Stromal cell of bone marrow (primary cell): ENCODE measurements at places on chromosomes 4 and X.
A peak's percentile ranks its signal among the peaks of the same experiment; 100 is the strongest.

DNA sequence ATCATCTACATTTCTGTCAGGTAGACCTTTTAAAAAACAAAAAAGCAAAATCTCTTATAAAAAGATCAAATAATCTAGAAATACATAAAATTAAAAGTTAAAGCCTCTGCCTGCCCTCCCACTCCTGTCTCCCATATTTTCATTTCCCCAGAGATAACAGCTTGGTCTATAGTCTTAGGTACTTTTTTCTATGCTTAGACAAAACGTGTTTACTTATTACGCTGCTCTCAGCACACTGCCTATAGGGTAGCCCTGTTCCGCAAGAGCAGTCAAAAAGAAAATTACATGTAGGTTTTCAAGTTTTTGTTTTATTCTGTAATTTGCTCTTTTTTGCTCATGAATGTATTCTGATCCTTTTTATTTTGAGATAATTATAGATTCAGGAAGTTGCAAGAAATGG, 73.3 kb downstream of the TAF1 start:
- DNase-seq: no peak

DNA sequence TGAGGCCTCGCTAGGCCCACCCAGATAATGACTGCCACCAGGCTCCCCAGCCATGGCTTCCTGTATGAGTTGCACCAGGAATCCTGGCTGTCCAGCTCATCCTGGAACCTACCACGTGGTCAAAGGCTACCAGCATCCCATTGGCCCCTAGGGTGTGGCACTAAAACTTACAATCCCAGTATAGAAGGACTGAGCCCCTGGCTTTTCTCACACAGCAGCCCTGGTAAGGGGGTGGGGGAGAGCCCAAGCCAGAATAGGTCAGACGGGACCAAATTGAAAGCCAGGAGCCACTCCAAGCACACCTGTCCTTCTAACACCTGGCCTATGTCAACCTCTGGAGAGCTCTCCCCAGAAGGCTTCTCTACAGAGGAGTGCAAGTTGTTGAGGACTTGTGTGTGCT, 269.3 kb upstream of the AGTR2 start:
- DNase-seq: no peak

GRCh38 chr4:71186257-71186565, 152.6 kb upstream of the SLC4A4 start:
- DNase-seq: no peak

DNA sequence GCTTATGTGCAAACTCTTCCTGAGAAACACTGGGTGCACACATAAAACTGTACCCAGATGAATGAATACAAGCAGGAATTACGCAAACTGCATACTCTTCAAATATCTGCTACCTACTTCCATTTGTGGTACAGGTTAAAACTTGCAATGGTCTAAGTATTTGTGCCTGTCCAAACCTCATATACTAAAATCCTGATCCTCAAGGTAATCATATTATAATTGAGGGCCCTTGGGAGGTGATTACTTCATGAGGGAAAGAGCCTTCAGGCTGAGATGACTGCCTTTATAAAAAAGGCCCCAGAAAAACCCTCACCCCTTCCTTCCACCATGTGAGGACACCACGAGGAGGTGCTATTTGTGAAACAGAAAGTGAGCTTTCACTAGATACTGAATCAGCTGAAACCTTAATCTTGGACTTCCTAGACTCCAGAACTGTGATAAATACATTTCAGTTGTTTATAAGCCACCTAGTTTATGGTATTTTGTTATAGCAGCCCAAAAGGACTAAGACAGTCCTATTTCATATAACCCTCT, 1977.2 kb downstream of the PCDH7 start:
- no peak for DNase-seq

DNA sequence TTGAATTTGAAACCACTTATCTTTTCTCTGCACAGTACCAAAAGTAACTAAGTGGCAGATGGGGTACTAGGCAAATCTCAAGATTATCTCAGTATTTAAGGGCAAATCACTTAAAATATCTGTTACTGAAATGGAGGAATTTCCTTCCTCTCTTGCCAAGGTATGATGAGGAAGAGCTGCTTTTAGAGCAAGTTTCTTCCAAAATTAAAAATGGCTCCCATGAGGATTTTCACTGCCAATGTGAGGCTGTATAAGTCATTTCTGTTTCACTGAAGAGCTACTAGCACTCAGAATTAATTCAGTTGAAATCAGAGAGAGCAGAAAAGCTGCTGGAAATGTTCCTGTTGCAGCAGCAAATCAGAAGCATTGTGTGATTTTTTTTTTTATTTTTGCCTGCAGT, 43.4 kb downstream of the GABRB1 start:
- DNase-seq: peak; percentile 53

DNA sequence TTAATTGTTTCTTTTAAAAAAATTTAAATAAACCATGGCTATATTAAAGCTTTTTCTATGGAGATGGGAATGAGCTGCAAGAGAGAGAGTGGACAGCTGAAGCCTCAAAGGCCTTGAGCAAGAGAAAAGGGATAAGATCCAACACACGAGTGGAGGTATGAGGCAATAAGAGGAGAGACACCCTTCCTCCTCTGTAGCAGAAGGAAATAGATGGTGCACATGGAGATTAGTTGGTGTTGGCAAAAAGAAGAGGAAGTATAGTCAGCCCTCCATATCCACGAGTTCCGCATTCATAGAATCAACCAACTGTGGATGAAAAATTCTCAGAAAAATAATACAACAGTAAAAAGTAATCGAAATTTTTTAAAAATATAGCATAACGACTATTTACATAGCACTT, 3.2 kb downstream of the CXorf38 start:
- peak; percentile 31 for DNase-seq

- no peak for DNase-seq
These were observed 460.1 kb upstream of the SLIT2 start for GRCh38 chr4:19791422-19792123.

DNA sequence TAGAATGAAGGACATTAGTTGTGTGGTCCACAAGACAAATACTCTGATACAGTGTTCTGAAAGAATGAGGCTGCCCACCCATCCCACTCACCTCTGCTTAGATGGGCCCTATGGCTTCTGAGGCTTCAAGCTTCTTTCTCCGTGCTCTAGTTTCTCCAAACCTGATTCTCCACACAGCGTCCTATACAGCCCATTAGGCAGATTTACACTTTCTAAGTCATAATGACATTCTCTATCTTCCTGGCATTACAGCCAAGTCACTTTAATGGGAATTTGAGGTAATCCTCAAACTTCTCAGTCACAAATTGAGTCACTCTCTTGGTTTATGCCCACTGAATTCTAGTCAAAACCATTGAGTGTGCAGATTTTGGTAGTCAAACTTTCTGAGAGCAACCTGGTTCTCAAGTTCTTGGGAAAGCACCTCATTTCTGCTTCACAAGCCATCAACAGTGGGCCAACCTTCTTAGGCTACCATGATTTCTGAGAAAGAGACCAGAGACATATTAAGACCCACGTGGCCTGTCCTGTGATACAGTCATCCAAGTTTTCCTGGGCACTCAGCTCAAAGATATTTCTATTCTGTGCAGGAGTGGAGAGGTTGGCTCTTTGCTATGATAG, 6.2 kb upstream of the SETD7 start:
- no peak for DNase-seq

DNA sequence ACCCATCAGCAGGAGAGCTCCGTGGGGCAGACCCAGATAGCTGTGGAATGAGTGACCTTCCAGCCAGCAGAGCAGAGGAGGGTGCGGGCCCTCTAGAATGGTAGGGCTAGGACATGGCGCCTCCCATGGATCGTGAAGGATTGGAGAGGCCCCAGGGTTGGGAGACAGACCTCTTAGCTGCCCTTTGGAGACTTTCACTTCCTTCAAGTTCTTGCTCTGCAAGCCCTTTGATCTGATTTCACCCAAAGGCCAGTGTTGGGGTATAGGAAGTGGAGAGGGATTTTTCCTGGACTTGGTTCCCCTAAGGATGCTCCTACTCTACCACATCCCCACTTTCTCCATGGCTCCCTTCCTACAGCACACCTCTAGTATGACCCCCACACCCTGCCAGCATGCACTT, 3.0 kb downstream of the SASH3 start:
- no peak for DNase-seq

DNA sequence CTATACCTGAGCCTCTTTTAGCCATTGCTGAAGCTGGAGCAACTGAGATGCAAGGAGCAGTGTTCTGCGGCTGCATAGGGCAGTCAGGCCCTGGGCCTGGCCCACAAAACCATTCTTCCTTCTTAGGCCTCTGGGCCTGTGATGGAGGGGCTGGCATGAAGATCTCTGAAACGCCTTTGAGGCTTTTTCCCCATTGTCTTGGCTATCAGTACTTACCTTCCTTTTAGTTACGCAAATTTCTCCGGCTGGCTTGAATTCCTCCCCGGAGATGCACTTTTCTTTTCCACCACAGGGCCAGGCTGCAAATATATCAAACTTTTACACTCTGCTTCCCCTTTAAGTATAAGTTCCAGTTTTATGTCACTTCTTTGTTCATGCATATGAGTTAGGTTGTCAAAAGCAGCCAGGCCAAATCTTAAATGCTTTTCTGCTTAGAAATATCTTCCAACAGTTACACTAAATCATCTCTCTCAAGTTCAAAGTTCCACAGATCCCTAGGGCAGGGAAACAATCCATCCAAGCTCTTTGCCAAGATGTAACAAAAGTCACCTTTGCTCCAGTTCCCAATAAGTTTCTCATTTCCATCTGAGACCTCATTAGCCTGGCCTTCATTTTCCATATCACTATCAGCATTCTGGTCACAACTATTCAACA, 194.4 kb upstream of the PCDH7 start:
- DNase-seq: no peak

DNA sequence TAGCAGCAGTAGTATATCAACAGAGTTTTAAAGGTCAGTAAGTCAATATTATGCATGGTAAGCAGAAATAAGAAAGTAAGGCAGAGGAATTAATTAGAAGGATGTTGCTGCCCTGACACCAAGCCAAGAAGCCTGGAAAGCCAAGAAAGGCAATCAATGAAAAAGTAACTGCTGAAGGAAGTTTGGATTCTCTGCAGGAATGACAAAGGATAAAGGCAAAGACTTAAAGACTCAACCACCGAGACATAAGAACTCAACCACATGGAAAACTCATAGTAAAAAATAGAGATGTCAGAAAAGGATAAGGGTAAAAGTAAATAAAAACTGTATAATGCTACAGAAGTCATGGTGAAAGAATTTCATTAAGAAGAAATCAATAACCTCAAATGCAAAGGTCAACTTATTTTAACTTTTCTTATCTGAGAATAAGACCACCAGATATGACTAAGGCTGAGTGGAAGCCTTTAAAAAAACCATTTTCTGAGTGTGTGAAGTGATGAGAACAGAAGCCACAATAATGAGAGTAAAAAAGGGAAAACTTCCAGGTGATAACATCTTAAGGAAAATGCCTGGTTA, 55.2 kb downstream of the NEK1 start:
- no peak for DNase-seq

DNA sequence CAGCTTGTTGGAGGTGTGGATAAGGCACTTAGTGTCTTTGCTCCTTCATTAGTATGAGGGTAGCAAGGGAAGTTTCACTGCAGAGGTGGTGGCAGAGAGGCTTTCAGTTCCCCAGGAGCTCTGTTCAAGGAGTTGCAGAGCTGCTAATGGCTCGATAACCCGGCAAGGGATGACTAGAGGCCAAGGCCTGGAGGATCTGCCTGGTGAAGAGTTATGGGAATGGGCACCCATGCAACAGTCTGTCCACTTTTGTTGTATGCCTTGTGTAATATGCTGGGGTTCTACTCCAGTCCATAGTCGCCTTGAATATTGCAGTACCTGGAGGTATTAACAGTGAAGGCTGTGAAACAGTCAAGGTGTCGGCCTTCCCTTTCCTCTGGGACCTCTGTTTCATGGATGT, 67.8 kb upstream of the NBDY start:
- DNase-seq: no peak

DNA sequence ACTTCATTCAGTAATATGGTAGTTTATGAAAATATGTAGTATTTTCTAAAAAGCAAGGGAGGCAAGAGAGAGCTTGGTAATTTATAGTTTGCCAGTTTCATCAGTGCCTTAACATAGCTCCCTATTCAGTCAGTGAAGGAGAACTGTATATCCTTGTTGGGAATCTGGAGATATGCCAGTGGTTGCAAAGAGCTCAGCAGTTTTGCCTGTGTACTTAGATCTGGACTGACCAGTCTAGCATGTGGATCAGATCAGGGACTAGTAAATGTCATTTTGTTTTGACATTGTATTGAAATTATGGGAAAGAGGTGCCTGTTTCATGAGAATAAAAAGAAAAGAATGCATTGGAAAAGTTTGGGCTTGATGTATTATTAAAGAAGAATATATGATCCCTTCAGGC, 88.6 kb downstream of the ZIC3 start:
- no peak for DNase-seq

DNA sequence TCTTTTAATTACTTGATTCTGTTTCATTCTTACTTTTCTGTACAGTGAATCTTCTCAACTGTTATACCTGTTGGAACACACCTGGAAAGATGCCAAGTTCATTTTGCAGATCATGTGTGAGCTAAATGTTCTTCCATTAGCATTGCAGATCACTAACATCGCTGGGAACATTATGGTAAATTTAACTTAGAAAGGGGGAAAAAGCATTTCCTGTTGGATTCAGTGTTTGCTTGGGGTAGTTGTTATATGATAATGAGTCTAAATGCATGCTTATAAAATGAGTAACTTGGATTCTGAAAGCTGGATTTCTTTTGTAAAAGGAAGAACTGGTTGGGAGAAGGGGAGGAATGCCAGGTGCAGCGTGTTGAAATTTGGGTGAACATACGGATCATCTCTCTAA, 47.6 kb downstream of the POLA1 start:
- DNase-seq: no peak

- no peak for DNase-seq
These were observed 6.8 kb downstream of the METAP1 start for GRCh38 chr4:99002279-99002678.

DNA sequence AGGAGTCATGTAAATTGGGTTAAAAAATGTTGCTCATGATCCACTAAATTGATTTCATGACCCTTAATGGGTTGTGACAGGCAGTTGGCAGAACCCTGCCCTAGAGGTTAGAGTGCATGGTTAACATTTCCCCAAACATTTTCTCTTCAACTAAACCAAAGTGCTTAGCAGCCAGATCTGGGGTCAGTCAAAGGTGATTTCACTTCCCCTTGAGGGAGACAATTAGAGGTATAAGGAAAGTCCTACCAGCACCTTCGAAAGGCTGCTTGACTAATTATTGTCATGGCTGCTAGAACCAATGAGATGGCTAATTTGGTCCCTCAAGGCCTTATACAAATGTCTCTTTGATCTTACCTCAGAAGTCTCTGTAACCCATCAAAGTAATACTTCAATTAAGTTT, 30.9 kb upstream of the INTS6L start:
- DNase-seq: no peak

- DNase-seq: no peak
These were observed 20.2 kb upstream of the MED14 start for GRCh38 chrX:40755291-40756249.

DNA sequence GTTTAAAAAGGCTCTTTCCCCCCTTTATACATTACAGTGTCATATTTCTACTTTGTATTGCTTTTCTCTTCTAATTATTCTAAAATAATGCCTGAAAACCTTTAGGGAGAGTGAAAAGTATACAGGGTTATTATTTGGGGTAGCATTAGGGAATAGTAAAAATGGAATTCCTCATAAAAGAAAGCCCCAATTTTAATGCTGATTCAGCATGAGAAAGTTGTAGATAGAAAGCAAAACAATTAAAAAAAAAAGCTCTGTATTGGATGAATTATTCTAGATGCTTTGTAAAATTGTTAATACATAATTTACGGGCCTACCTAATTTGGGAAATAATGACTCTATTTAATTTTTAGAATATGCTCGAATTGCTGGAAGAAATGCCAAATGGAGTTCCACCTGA, 92.4 kb downstream of the RS1 start:
- no peak for DNase-seq
